ENCODE measurements at places on chromosomes 6 and 20.

DNA sequence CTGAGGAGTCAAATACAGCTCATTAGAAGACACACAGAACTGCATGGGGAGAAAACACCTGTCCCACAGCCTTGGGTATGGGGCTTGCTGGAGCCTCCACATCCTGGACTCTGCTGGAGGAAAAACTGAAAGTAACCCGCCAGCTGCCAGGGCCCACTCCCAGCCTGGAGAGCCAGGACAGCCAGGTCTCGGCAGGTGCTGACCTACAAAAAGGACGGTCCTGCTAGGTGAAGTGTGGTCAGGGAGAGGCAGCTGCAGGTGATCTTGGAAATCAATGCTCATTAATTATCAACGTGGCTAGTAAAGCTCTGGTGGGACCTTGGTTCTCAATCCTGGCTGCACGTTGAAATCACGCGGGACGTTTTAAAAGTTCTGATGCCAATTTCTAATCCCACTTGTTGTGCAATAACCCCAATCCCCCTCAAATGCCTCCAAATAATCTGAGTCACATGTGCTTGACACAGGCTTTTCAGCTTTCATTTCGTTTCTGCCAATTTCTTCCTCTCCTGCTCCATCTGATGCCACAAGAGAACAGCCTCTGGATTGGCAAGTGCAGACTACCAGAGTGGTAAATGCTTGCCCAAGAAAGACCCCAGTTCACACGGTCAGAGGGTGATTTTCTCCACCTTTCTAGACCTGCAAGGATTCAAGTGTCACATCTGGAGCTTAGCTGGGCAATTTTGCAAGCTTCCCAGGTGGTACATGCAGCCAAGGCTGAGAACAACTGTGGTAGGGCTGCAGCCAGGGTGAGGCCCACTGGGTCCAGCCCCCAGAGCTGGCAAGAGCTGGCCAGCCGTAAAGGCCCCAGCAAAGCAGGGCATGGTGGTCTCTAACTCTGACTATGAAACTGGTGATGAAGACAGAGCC lies 252.3 kb upstream of the QKI start:
- no peak for DNase-seq

DNA sequence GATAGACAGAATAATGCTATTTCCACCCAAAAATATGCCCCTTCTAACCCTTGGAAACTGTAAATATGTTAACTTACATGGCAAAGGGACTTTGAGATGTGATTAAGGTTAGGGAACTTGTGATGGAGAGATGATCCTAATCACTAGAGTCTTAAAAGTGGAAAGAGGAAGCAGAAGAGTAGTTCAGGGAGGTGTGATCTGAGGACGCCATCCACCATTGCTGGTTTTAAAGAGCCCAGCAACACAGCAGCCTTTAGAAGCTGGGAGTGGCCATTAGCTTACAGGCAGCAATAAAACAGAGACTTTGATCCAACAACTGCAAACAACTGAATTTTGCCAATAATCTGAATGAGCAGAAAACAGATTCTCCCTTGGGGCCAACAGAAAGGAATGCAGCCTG lies 30.6 kb downstream of the ZNF311 start:
- DNase-seq, result no peak

- DNase-seq, result no peak
Observed at GRCh38 chr6:42400886-42401612, 50.7 kb downstream of the TRERF1 start.

- no peak for DNase-seq
Observed at GRCh38 chr6:22113026-22113766, 183.6 kb downstream of the PRL start.

DNA sequence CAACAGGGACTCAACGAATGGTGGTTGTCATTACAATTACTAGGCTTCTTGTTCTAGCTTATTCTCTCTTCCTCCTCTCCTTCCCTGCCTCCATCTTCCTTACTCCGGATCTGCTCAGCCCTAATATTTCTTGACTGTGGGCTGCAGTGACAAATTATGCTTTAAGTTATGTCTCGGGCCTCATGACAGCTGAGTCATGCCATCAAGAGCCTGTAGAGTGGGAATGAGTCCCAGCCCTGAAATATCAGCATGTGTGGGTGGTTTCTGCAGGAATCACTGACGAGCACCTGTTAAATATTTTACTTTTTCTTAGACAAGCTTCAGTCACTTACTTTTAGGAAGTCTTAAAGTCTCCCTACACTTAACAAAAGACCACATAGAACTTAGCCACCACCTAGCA lies 83.1 kb upstream of the CBLN4 start:
- no peak for DNase-seq

DNA sequence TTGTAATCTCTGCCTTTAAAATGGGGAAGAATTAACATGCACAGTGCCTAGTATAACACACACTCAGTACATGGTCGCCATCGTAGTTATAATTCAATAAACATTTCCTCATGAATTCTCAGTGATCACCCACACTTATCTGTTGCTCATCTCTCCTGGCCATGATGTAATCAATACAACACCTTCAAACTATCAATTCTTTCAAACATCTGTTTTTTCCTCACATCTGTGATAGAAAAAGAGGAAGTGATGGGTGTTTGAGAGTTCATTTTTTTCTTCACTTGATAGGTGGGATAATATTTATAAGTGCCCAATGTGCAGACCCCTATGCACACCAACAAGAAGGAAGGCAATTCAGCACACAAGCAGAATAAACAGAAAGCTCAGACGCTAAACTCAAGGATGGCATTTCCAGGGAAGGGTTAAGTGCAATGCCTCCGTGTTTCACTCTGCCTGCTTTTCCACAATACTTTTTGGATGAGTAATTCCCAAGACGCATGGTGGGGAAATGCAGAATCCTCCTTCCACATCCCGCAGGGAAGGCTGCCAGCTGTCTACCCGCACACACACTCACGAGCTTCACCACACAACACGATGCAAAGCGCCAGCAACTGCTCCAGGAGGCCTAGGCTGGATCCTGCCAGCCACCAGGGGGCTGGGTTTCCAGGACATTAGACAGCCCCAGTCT lies 100.3 kb downstream of the GMPR start:
- peak; percentile 52 for DNase-seq

- DNase-seq, result no peak
Observed at GRCh38 chr20:20299904-20300303, 68.0 kb upstream of the INSM1 start.

GRCh38 chr6:105151644-105152043 lies 28.2 kb downstream of the POPDC3 start:
- DNase-seq, result no peak

DNA sequence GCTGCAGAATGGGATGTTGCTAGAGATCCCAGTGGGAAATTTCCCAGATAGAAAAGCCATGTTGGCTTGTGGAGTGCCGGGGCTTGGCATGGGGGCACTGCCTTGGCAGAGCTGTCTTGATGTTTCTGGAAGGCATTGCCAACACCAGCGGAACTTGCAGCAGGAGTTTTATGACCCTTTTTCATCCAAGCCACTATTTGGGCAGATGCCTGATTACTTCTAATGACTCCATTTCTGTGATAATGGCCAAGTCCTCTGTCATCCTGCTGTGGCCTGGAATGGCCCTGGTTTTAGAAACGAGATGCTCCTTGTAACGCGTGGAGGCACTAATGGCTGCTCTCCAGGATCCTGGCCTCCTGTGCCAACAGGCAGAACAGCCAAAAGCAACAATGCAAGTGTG lies 229.0 kb downstream of the ZNF217 start:
- DNase-seq, result no peak

DNA sequence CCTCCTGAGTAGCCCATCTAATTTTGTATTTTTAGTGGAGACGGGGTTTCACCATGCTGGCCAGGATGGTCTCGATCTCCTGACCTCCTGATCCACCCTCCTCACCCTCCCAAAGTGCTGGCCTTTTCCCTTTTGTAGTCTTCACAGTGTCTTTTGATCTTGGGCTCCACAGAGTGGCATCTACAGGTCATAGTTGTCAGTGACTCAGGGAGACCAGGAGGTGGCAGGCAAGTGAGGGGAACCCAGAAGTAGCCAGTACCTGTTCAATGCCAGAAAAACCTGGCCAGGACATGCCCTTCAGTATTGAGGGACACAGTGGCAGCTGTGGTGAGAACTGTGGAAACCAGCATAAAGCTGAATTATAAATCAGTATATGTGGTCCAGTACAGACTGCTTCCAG lies 19.6 kb downstream of the RPP21 start:
- peak; percentile 17 for DNase-seq

- no peak for DNase-seq
Observed at GRCh38 chr6:134014588-134015137, 37.8 kb downstream of the SLC2A12 start.

DNA sequence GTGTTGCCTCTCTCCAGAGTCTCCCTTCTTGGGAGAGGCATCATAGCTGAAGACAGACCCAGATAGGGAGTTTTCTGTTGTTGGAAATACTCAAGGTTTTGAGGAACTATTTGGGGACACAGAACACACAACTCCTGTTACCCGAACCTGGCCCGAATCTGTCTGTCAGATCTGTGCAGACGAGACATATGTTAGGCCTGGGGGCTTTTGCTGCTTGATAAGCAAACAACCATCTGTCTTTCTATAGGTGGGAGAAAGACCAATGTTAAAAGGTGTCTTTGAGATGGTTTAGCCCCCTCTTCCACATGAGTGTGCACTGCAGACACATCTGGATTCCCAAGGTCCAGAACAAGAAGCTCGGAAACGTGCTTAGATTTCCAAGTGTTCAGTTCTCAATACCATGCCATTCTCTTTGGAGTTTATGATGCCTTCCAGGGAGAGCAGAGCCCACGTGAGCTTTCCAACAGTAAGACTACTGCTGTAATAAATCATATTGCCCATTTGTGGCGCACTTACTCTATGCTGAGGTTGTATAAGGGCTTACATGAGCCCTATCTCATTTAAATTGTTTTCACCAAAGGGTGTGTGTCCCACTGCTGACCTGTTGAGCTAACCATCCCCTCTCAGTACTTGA lies 3.8 kb upstream of the STX16 start:
- peak; percentile 30 for DNase-seq

DNA sequence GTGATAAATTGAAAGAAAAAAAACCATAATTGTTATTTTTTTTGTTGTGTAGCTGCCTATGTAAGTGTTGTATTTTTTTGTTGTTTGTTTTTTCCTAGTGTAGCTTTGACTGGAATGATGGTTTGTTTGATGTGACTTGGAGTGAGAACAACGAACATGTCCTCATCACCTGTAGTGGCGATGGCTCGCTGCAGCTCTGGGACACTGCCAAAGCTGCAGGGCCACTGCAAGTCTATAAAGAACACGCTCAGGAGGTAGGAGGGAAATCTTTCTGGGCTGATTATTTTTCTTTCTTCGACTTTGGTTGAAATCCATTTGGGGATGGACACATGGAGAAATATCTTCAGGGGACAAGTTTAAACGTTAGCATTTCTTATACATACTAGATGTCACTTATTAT lies 3.8 kb downstream of the PEX7 start:
- no peak for DNase-seq

DNA sequence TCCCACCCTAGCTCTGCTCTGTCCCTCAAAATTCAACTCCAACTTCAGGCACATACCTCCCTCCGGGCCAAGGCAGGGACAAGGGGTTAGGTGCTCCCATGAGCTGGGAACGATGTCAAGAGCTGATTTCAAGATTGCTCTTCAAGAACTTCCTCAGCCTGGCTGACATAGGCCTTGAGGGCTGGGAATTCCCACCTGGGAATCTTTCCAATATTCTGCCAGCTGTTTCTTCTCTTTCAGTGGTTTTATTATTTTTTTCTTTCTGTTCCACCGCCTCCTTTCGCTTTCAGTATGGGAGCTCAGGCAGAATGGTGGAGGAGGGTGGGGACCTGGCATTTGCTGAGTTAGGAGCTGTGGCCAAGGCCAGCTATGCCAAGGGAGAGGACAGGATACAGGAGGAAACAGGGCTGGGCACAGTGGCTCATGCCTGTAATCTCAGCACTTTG lies 33.7 kb downstream of the SRSF3 start:
- DNase-seq, result no peak

GRCh38 chr6:144468709-144469108 lies 183.6 kb downstream of the UTRN start:
- DNase-seq, result no peak

DNA sequence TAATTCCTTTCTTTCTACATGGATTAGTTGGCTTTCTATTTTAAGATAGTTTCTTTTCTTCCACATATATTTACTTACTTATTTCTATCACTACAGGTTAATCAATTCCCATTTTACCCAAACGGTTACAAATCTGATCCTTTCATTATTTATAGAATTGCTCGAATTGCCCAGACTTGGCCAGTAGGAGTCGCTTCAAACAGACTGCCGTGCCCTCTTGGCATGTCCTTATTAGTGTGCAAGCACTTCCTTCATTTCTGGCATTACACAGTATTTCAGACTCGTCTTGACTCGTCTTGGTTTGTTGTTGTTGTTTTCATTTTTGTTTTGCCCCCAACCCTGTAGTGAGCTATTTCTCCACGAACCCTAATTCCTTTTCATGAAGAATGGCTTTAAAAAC lies 74.6 kb downstream of the SAMD3 start:
- DNase-seq, result no peak

DNA sequence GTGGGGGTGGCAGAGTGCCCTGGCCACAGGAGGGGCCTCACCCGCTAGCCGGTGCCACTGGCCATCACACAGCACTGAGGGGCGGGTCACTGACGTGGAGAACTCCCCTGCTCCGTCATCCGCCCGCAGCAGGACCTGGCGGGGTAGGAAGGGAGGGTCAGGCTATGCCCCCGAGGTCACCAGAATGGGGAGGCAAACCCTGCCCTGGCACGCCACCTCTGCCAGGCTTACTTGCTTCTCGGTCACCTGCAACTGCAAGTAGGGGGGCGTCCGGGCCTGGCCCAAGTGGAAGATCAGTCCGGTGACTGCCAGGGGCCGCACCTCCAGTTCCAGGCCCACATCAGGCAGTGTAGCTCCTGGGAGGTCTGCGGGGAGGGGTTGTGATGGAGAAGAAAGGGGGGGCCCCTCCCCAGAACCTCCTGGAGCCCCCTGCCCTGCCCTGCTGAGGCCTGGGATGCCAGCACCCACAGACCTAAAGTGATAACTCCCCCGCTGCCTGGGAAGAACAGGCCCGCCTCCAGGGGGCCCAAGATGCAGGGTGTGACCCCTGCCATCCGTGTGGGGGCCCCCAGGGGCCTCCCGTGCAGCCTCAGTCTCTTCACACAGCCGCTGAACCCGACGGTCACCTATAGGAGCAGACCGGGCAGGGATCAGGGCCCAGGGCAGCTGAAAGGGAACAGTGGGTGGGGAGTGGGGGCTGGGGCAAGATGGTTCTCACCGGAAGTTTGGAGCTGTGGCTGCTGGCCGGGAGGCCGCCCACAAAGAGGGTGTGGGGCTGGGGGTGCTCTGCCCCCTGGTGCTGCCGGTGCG lies 7.4 kb downstream of the ADRM1 start:
- DNase-seq, result no peak

DNA sequence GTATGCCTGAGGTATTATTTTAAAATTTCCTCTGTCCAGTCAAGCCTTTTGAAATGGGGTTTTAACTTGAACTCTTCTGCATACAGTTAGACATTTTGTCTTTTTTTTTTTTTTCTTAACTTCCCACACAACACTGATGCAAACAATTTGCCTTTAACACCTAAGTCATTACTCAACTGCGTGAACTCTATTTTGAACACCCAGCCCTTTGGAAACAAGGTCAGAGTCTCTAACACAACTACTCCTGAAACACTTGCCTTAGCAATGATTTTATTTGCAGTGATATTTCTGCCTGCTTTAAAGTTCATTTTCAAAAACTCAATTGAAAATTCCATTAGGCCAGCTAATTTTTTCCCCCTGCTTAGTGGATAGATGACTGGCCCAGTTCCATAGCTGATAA lies 24.2 kb downstream of the GLYATL3 start:
- DNase-seq, result no peak

Measured in NCI-H82 (cell line).